ENCODE measurements at places on chromosomes 12 and 14.

DNA sequence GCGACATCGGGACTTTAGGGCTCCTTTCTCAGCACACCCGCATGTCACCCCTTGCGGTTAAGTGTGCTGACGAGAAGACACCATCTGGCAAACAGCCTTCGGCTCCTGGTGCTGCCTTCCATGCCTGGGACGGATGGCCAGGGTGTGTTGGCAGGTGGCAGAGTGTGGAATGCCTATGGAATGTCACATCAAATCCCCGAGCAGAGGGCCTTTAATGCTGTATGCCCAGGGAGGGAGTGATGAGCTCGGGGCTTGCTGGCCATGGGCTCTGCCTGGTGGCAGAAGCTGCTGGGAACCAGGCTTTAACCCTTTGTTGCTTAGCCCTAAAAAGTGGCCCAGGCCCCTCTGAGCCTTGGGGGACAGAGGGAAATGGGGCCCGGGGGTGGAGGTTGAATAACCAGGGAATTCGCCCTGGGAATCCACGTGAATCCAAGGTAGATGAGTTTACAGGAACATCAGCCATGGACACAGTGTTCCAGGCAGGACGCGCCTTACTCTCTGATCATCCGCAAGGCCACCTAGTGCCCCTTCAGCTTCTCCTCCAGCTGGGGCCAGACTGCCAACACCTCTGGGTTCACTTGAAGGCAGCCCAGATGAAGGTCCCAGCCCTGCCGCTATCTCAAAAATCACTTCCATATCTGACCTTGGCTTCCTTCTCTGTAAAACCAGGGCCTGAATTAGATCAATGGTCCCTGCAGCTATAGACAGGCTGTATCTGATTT lies 17.4 kb downstream of the FAM181A start:
- no peak for DNase-seq

GRCh38 chr12:88782351-88782750 lies 202.1 kb upstream of the KITLG start:
- no peak for DNase-seq

DNA sequence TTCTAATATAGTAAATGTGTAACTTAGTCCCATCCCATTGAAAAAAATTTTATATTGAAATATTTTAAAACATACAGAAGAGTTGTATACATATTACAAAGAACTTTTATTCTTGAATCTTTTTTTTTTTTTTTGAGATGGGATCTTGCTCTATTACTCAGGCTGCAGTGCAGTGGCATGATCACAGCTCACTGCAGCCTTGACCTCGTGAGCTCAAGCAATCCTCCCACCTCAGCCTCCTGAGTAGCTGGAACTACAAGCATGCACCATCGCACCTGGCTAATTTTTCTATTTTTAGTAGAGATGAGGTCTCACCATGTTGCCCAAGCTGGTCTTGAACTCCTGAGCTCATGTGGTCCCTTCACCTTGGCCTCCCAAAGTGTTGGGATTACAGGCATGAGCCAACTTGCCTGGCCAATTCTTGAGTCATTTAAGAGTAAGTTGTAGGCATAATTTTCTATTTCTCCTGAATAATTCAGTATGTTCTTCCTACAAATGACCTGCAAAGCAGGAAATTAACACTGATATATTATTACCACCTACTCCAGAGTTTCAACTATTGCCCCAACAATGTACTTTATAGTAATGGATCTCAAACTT lies 153.0 kb upstream of the BMP4 start:
- DNase-seq, result no peak

- no peak for DNase-seq
These were observed 292.9 kb downstream of the MED13L start for GRCh38 chr12:115984616-115985015.

- no peak for DNase-seq
These were observed 50.7 kb downstream of the SFSWAP start for GRCh38 chr12:131761638-131762037.

- DNase-seq, result no peak
These were observed 49.5 kb upstream of the GNPNAT1 start for GRCh38 chr14:52840877-52841276.

DNA sequence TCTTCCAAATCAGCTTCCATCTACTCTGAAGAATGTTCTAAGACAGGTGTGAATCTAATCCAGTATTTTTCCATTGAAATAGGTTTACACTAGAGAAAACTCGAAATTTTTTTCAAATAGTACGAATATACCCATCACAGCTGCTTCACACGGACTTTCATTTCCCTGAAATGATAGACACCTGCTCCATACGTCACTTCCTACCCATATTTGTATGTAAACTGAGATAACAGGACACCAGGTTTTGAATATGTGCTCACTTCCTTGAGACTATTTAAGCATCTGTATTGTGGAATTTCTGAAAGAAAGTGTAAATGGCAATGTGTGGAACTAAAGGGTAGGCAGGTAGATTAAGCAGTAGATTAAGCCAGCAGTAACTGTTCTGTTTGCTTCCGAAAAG lies 13.4 kb upstream of the ITPR2 start:
- DNase-seq, result no peak
